ENCODE measurements at places on chromosomes 6 and 20. TPM values are rescaled to one million over a fixed set of nuclear protein-coding genes. Genes with fewer than 3 reads are reported as not detected.

CDSN gene
- not detected for total RNA-seq

TFAP2A gene
- total RNA-seq = not detected

MOXD1 gene
- 8.3 TPM for total RNA-seq

POU5F1 gene
- 434 TPM for total RNA-seq

NKAIN2 gene
- total RNA-seq = not detected

BACH2 gene
- 7.5 TPM for total RNA-seq

CLVS2 gene
- 0.41 TPM for total RNA-seq

HCK gene
- 22.7 TPM for total RNA-seq

DNA sequence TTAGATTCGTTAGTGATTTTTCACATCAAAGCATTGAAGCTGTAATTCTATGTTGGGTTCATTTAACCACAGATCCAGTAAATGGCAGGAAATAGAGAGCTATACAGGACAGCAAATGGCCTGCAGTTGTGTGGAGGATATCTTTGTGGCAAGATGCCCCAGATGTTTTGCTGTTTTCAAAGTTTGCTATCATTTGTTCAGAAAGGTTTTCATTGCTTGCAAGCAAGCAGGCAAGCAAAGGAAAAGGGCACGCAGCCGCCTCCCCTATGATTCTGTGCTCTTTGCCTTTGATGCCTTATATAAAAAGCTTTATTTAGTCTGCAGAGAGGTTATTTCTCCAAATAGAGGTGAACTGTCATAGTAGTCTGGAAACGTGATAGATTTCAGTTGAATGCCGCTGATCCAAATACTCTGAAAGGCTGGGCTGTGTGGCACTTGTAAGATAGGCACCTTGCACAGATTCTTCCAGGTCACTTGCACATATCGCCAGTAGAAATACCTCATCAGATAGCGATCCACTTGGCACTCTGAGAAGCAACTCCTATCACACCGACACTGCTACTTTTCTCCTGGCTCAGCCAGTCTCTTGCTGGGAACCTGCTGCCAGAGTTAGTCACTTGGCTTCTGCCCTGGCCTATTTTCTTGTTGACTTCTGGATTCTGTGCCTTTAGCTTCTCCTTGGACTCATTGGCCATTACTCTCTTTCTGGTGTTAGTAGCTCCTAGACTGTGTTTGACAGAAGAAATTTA, 66.4 kb downstream of the UTRN start:
- H3K27me3 ChIP-seq = no peaks in the 10 kb centered on the region
- no peak overlapping the region for H3K4me3 ChIP-seq
- peaks cover 42% of the 10 kb centered on the region for H3K4me1 ChIP-seq
- no peaks in the 10 kb centered on the region for H3K36me3 ChIP-seq
- no peak for DNase-seq

GRCh38 chr20:34242879-34243278, 1.7 kb downstream of the ASIP start:
- no peak overlapping the region for H3K4me3 ChIP-seq
- H3K36me3 ChIP-seq = no peaks in the 10 kb centered on the region
- H3K27me3 ChIP-seq = peaks cover 6% of the 10 kb centered on the region

DNA sequence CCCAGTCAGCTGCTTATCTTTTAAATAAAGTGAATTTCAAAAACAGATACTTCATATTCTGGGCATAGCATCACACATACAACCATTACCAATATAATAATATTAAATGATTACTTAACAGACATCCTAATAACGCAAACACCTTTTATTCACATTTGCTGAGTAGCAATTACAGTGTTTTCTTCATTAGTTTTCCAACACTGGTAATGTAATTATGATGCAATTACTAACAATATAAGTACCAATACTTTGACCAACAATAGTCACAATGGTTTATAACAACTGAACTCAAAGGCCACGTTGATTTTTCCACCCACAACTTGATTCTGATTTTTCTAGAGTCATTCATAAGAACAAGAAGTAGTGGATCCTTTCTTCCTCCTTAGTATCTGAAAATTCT, 104.1 kb downstream of the MYB start:
- H3K27me3 ChIP-seq = no peaks in the 10 kb centered on the region
- DNase-seq = no peak
- H3K4me1 ChIP-seq = no peaks in the 10 kb centered on the region
- H3K36me3 ChIP-seq = no peaks in the 10 kb centered on the region
- H3K4me3 ChIP-seq = no peak overlapping the region
- no peak overlapping the region for H3K27ac ChIP-seq

DNA sequence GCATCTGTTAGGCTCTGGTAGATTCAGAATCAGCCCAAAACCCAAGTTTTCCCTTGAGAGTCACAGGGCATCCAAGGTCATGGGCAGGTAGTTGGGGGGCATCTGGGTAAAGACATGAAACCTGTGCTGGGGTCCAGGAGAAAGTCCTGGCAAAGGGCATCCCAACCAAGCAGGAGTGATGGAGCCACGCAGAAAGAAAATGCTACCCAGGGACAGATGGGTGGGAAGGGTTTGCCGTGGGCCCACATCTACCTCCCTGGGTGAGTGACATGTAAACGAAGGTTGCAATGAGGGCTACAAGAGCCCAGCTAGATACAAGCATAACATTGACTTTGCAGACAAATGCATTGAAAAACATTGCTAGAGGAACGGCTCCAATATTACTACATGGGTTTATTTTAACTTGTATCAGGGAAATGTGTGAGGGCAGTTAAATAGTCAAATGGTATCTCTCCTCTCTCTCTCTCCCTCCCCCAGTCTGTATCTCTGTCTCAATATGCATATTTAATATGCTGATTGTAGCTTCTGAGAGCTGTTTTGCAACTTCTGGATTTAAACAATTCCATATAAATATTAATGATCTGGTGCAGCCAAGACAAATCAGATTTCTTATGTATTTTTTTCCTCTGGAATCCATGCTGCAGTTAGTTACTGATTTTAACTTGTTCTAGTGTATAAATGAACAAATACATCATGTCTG, 135.7 kb downstream of the SYNDIG1 start:
- DNase-seq = no peak
- H3K27ac ChIP-seq = no peak overlapping the region
- H3K4me1 ChIP-seq = no peaks in the 10 kb centered on the region

DNA sequence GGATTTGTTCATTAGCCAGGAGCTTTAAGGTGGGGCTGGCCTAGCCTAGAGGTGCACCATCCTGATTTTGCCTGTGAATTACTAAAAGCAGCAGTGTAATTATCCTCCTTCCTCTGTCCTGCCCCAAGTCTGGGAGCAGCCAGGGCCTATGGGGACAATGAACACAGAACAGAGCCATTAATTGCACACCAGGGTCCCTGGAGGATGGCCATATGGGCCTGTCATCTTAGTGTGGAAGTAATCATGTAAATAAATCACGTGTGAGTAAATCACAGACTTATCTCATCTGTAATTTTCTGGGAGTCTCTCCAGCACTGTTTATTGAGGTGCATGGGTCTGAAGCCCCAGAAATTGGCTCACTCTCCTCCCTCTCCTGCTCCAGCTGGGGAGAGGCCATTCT, 176.3 kb downstream of the LRFN2 start:
- H3K27me3 ChIP-seq = no peaks in the 10 kb centered on the region
- no peaks in the 10 kb centered on the region for H3K4me1 ChIP-seq
- DNase-seq = no peak
- H3K36me3 ChIP-seq = no peaks in the 10 kb centered on the region
- no peak overlapping the region for H3K27ac ChIP-seq
- no peak overlapping the region for H3K4me3 ChIP-seq

- peaks cover 45% of the 10 kb centered on the region for H3K27me3 ChIP-seq
- no peaks in the 10 kb centered on the region for H3K4me1 ChIP-seq
- H3K36me3 ChIP-seq = no peaks in the 10 kb centered on the region
Measured at GRCh38 chr20:62518911-62519310, 43.1 kb upstream of the GATA5 start.

GRCh38 chr6:129485746-129486145, 224.2 kb downstream of the ARHGAP18 start:
- H3K27me3 ChIP-seq = no peaks in the 10 kb centered on the region
- no peak for DNase-seq
- H3K36me3 ChIP-seq = no peaks in the 10 kb centered on the region
- H3K4me3 ChIP-seq = no peak overlapping the region
- H3K4me1 ChIP-seq = no peaks in the 10 kb centered on the region
- no peak overlapping the region for H3K27ac ChIP-seq

- H3K36me3 ChIP-seq = no peaks in the 10 kb centered on the region
- H3K27ac ChIP-seq = no peak overlapping the region
- no peaks in the 10 kb centered on the region for H3K4me1 ChIP-seq
- DNase-seq = no peak
- peaks cover 30% of the 10 kb centered on the region for H3K27me3 ChIP-seq
- H3K4me3 ChIP-seq = no peak overlapping the region
Measured at GRCh38 chr6:89895276-89895874, 1.1 kb downstream of the GJA10 start.

DNA sequence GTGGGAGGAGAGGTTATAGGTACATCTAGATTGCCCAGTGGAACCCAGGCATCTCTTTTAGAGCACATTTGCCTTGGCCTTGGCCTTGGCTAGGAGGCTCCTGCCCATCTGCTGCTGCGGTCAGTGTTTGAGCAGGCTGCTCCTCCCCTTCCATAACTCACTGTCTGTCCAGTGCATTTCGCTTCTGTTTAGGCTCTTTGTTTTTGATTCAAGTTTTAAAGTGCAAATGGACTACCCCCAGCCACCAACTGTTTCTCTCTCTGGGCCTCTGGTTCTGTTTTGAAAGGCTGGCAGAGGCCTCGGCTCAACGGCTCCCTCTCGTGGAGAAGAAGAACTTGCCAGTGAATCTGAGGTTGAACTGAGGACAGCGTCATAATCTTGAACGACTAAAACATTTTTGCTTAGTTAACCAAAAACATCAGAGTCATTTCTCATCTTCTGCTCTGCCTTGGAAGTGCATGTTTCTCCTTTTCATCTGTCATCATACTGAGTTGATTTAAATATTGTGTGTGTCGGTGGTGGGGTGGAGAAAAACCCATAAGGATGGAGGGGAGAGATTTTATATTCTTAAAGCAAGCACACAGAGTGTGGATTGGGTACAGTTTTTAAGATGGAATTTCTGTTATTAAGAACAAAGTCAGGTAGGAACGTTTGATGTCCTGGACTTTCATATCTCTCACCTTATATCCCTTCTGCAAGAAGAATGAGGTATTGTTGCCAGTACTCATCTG, 171.4 kb downstream of the DTNBP1 start:
- no peak overlapping the region for H3K4me3 ChIP-seq
- DNase-seq = peak; percentile 75
- H3K27ac ChIP-seq = peak overlapping the region; percentile 21
- no peaks in the 10 kb centered on the region for H3K36me3 ChIP-seq
- no peaks in the 10 kb centered on the region for H3K27me3 ChIP-seq
- H3K4me1 ChIP-seq = peaks cover 5% of the 10 kb centered on the region

DNA sequence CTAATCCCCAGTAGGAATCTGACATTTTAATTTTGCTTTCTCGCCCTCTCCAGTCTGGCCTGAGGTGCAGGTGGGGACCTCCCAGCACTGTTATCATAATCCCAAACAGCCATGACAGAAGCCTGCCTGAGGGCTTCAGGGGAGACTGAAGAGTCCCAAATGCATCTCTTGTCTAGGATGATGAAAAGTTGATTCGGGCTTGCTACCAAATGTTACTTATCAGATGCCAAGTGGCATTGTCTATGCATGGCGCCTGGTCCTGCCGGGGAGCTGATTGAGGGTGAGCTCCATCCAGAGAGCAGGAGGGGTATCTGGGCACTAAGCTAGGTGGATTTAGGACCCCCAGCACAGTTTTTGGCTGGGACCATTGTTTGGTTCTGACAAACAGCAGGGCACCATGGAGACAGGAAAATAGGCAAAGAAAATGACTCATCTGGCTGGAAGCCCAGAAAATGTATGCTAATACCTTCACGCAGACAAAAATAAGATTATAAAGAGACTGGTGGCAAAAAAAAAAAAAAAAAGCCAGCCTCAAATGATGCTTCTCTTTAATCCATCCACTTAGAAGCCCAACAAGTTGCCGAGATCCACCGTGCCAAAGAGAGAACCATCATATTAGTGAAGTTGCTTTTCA, 513.7 kb upstream of the SULF2 start:
- peak overlapping the region; percentile 44 for H3K27ac ChIP-seq
- H3K4me3 ChIP-seq = no peak overlapping the region
- H3K4me1 ChIP-seq = no peaks in the 10 kb centered on the region
- no peaks in the 10 kb centered on the region for H3K36me3 ChIP-seq
- H3K27me3 ChIP-seq = no peaks in the 10 kb centered on the region

DNA sequence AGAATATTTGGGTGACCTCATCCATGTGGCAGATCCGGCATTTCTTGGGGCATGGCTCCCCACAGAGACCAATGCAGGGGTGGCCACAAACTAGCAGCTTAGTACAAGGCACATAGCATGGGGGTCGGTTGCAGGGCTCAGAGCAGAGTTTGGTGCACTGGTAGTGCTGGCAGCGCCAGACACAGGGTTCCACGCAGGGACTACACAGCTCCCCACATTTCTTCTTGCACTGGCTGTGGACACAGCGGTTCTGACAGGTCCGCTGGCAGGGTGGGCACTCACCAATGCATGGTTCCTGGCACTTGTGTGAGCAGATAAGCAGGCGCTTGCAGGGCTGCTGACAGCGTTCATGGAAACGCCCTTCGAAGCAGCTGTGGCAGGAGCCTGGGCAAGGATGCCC, 29.1 kb downstream of the DDX27 start:
- H3K27me3 ChIP-seq = no peaks in the 10 kb centered on the region
- no peak for DNase-seq
- H3K27ac ChIP-seq = no peak overlapping the region
- no peak overlapping the region for H3K4me3 ChIP-seq
- H3K36me3 ChIP-seq = no peaks in the 10 kb centered on the region

- no peaks in the 10 kb centered on the region for H3K27me3 ChIP-seq
- peaks cover 35% of the 10 kb centered on the region for H3K4me1 ChIP-seq
- H3K4me3 ChIP-seq = no peak overlapping the region
- peak; percentile 54 for DNase-seq
- peak overlapping the region; percentile 89 for H3K27ac ChIP-seq
Measured at GRCh38 chr20:44435630-44436335, 39.9 kb upstream of the TTPAL start.

- DNase-seq = peak; percentile 20
- H3K27me3 ChIP-seq = no peaks in the 10 kb centered on the region
- H3K4me1 ChIP-seq = peaks cover 41% of the 10 kb centered on the region
- H3K4me3 ChIP-seq = peak overlapping the region; percentile 4
- H3K27ac ChIP-seq = peak overlapping the region; percentile 80
Measured at GRCh38 chr6:90219209-90219985, 77.2 kb downstream of the BACH2 start.

GRCh38 chr20:44080064-44080463, 106.9 kb downstream of the JPH2 start:
- no peak for DNase-seq
- H3K4me3 ChIP-seq = no peak overlapping the region
- no peaks in the 10 kb centered on the region for H3K27me3 ChIP-seq
- no peaks in the 10 kb centered on the region for H3K36me3 ChIP-seq

GRCh38 chr20:35551503-35551902, 9.6 kb downstream of the ERGIC3 start:
- no peak overlapping the region for H3K4me3 ChIP-seq
- no peaks in the 10 kb centered on the region for H3K27me3 ChIP-seq
- H3K4me1 ChIP-seq = no peaks in the 10 kb centered on the region

DNA sequence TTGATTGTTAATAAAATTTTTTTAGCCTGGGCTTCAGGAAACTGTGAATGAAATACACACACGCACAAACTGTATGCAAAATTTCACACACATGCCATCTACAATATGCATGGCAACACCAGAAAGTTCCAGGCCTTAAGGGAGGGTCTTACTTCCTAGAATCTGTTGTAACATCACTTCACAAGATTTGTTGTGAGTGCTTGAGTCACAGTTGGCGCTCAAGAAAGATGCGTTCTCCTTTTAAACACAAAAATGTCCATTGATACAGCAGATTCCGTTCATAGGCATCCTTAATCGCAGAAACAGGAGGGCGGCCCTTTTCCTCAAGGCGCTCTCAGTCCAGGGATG, 485 bp upstream of the RTF2 start:
- H3K27ac ChIP-seq = peak overlapping the region; percentile 87
- H3K4me3 ChIP-seq = peak overlapping the region; percentile 68
- no peak for DNase-seq

GRCh38 chr6:81890846-81891245, 138.4 kb upstream of the TENT5A start:
- DNase-seq = no peak
- H3K27ac ChIP-seq = no peak overlapping the region

Measured in transverse colon (tissue), 4 donors.